ENCODE measurements at places on chromosomes 13 and 19. TPM values are rescaled to one million over a fixed set of nuclear protein-coding genes. Genes with fewer than 3 reads are reported as not detected.

GPC6 gene
- total RNA-seq: not detected

GPC5 gene
- total RNA-seq: not detected

CEACAM3 gene
- total RNA-seq: not detected

HS6ST3 gene
- total RNA-seq: not detected

U2AF1L4 gene
- 29.7 TPM for total RNA-seq

GRIN3B gene
- not detected for total RNA-seq

CCDC8 gene
- total RNA-seq: not detected

DNA sequence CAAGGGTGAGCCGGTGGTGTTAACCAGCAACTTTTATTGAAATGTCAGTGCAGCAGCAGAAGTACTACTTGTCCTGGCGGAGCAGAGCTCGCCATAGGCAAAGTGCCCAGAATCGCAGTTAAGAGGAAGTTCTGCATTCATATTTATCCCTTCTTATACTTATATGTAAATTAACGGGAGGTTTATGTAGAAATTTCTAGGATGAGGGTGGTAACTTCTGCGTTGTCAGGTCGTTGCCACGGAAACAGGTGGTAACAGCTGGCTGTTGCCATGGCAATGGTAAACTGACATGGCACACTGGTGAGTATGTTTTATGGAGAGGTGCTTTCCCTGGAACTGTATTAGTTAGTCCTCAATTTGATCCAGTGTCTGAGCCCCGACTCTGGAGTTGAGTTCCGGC lies 2494.9 kb upstream of the PCDH20 start:
- no peaks in the 10 kb centered on the region for H3K4me1 ChIP-seq
- no peaks in the 10 kb centered on the region for H3K27me3 ChIP-seq
- no peak overlapping the region for H3K27ac ChIP-seq
- no peak for DNase-seq
- H3K4me3 ChIP-seq: no peak overlapping the region

- DNase-seq: peak; percentile 99
- H3K36me3 ChIP-seq: no peaks in the 10 kb centered on the region
- H3K4me3 ChIP-seq: peak within 1 kb of the TSS; percentile 80
- H3K4me1 ChIP-seq: peaks cover 8% of the 10 kb centered on the region
Observed at GRCh38 chr19:7522072-7522922, at the start of gene MCOLN1. Gene MCOLN1 (plus strand): TSS chr19:7522624. CDS start chr19:7522751, 127 bp downstream.

DNA sequence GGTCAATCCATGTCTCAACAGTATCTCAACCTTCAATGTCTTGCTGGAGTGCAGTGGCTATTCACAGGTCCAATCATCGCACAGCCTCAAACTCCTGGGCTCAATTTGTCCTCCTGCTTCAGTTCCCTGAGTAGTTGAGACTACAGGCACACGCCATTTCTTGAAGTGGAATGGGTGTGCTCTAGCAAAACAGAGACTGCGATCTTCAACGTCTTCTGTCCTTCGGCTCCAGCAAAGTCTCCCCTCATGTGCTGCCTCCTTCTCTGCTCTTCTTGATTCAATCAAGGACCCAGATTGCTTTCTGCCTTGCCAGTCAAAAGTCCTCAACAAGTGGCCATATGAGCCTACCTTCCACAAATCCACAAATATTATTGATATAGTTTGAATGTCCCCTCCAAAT lies 466.7 kb upstream of the MIR17HG start:
- H3K27me3 ChIP-seq: no peaks in the 10 kb centered on the region
- H3K4me3 ChIP-seq: no peak overlapping the region
- no peaks in the 10 kb centered on the region for H3K36me3 ChIP-seq
- no peaks in the 10 kb centered on the region for H3K4me1 ChIP-seq
- no peak overlapping the region for H3K27ac ChIP-seq

- H3K27me3 ChIP-seq: peaks cover 2% of the 10 kb centered on the region
- H3K36me3 ChIP-seq: peaks cover 32% of the 10 kb centered on the region
- DNase-seq: no peak
- peak overlapping the region; percentile 94 for H3K27ac ChIP-seq
- peak overlapping the region; percentile 90 for H3K4me3 ChIP-seq
Observed at GRCh38 chr13:40662866-40663265, 3.6 kb downstream of the FOXO1 start.

- DNase-seq: no peak
- no peak overlapping the region for H3K4me3 ChIP-seq
- H3K36me3 ChIP-seq: peaks cover 6% of the 10 kb centered on the region
- peaks cover 34% of the 10 kb centered on the region for H3K4me1 ChIP-seq
- peaks cover 76% of the 10 kb centered on the region for H3K27me3 ChIP-seq
- no peak overlapping the region for H3K27ac ChIP-seq
Observed at GRCh38 chr13:35473206-35473775, 3.2 kb downstream of the MAB21L1 start.

DNA sequence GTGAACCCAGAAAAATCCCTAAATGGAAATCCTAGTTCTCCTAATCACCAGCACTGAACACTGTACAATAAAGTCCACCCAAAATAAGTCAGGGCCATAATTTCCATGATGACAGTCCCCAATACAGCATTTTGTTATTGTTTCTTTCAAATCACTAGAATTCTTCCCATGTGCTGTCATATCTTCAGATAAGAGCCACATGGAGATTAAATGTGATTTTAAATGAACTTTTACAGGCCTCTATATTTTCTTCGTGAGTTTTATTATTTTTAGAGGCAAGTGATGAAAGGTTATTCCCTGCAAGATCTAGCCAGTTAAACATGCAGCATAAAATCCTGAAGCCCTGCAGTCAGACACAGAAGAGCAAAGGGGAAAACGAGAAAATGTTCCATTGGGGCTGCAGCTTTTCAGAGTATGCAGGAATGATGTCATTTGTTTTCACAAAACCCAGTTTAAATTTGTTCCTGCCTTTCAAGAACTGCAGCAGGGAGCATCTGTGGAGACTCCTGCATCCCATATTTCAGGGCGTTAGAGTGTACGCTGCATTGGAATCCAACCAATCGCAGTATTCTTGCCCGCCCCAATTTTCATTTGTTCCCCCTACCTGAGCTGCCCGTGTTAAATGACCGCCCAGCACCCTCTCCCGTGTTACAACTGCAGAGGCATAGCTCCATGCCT lies 167.2 kb upstream of the KLF12 start:
- no peaks in the 10 kb centered on the region for H3K36me3 ChIP-seq
- no peaks in the 10 kb centered on the region for H3K4me1 ChIP-seq
- no peak for DNase-seq
- H3K27me3 ChIP-seq: no peaks in the 10 kb centered on the region
- H3K27ac ChIP-seq: no peak overlapping the region
- no peak overlapping the region for H3K4me3 ChIP-seq

DNA sequence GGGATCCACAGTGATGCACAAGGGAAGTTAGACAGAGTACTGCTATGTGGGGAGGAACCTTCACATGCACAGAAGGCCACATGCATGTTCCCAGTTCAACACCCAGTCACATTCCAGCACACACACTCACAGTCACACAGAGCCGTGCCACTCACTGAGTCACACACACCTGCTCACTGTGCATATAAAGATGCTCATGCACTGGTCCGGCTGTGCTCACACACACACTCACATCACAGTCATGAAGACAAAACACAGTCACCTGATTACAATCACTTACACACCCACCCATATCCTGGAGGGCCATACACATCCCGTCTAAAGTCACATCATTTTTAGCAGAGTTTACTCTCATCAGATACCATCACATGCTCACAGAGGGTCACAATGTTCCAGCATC lies 478 bp downstream of the CLC start:
- no peak for DNase-seq
- H3K4me1 ChIP-seq: peaks cover 54% of the 10 kb centered on the region
- H3K4me3 ChIP-seq: no peak overlapping the region
- H3K27ac ChIP-seq: peak overlapping the region; percentile 37

GRCh38 chr13:24502533-24503378 lies 9.8 kb downstream of the PARP4 start:
- no peaks in the 10 kb centered on the region for H3K27me3 ChIP-seq
- H3K4me3 ChIP-seq: no peak overlapping the region
- peaks cover 17% of the 10 kb centered on the region for H3K36me3 ChIP-seq

- peaks cover 31% of the 10 kb centered on the region for H3K4me1 ChIP-seq
- H3K36me3 ChIP-seq: peaks cover 3% of the 10 kb centered on the region
- H3K27me3 ChIP-seq: no peaks in the 10 kb centered on the region
- H3K4me3 ChIP-seq: no peak overlapping the region
- no peak overlapping the region for H3K27ac ChIP-seq
- no peak for DNase-seq
Observed at GRCh38 chr13:29572575-29572974, 22.9 kb downstream of the SLC7A1 start.

GRCh38 chr13:28002886-28003698 lies 14.6 kb upstream of the URAD start:
- DNase-seq: no peak
- no peak overlapping the region for H3K4me3 ChIP-seq
- H3K27ac ChIP-seq: no peak overlapping the region

DNA sequence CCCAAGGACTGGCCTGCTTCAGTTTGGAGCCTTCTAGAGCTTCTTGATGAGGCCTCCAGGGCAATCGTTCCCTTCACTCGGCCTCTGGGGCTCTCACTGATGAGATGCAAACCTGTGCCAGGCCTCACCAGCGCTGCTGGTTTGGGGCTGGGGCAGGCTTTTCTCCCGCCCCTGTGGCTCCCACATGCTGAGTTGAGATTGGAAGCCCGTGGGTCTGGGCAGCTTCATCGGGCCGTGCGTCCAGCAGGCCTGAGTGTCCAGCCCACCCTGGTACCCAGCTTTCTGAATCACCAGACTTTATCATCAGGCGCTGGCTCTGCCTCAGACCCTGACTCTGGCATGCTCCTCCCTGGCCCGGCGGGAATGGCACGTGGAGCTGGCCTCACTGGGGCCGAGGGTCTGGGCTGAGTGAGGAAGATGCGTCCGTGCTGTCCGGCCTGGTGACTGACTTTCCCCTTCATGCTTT lies 4.3 kb downstream of the CALM3 start:
- no peak for DNase-seq
- H3K27me3 ChIP-seq: no peaks in the 10 kb centered on the region
- H3K4me3 ChIP-seq: peak overlapping the region; percentile 26
- H3K4me1 ChIP-seq: peaks cover 36% of the 10 kb centered on the region

DNA sequence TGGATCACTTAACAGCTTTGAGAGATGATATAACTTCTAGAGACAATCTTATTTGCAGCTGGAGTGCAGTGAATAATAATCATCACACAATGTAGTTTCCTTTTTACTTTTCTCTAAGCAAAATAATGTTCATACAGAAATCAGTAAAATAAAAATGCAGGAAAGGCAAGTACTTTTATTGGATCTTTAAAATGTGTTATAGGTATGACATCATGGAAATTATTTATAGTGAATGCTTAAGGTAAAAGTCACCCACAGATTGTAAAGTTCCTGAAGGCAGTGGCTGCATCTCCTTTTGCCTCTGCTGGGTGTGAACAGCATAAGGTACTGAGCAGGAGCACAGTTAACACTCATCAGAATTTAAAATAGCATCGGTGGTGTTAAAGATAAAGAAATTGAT lies 17.3 kb upstream of the IL17D start:
- DNase-seq: no peak
- H3K27ac ChIP-seq: no peak overlapping the region
- H3K36me3 ChIP-seq: no peaks in the 10 kb centered on the region
- H3K4me1 ChIP-seq: no peaks in the 10 kb centered on the region

- H3K4me1 ChIP-seq: no peaks in the 10 kb centered on the region
- H3K27me3 ChIP-seq: peaks cover 29% of the 10 kb centered on the region
- H3K27ac ChIP-seq: no peak overlapping the region
Observed at GRCh38 chr13:110371550-110372465, 64.7 kb downstream of the COL4A2 start.

- peaks cover 68% of the 10 kb centered on the region for H3K36me3 ChIP-seq
- no peak for DNase-seq
- H3K27ac ChIP-seq: no peak overlapping the region
- H3K4me3 ChIP-seq: no peak overlapping the region
- peaks cover 26% of the 10 kb centered on the region for H3K4me1 ChIP-seq
Observed at GRCh38 chr13:98879957-98880356, 97.9 kb downstream of the DOCK9 start.

GRCh38 chr19:778910-779653 lies 18.2 kb upstream of the PTBP1 start:
- no peak for DNase-seq
- peaks cover 3% of the 10 kb centered on the region for H3K27me3 ChIP-seq
- H3K4me1 ChIP-seq: no peaks in the 10 kb centered on the region
- H3K27ac ChIP-seq: no peak overlapping the region
- no peak overlapping the region for H3K4me3 ChIP-seq

GRCh38 chr13:36885901-36886300 lies 34.1 kb downstream of the SMAD9 start:
- no peaks in the 10 kb centered on the region for H3K36me3 ChIP-seq
- no peak overlapping the region for H3K4me3 ChIP-seq
- no peak for DNase-seq
- H3K27ac ChIP-seq: no peak overlapping the region
- H3K27me3 ChIP-seq: peaks cover 11% of the 10 kb centered on the region
- H3K4me1 ChIP-seq: no peaks in the 10 kb centered on the region

DNA sequence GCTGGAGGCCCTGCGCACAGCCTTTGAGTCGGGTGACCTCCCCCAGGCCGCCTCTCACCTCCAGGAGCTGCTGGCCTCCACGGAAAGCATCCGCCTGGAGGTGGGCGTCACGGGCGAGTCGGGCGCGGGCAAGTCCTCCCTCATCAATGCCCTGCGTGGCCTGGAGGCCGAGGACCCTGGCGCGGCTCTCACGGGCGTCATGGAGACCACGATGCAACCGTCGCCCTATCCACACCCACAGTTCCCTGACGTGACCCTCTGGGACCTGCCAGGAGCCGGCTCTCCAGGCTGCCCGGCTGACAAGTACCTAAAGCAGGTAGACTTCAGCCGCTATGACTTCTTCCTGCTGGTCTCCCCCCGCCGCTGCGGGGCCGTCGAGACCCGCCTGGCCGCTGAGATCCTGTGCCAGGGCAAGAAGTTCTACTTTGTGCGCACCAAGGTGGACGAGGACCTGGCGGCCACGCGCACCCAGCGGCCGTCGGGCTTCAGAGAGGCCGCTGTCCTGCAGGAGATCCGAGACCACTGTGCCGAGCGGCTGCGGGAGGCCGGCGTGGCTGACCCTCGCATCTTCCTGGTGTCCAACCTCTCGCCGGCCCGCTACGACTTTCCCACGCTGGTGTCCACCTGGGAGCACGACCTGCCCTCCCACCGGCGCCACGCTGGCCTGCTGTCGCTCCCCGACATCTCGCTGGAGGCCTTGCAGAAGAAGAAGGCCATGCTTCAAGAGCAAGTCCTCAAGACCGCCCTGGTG lies 2.9 kb downstream of the IRGC start:
- H3K4me1 ChIP-seq: no peaks in the 10 kb centered on the region
- no peaks in the 10 kb centered on the region for H3K36me3 ChIP-seq
- DNase-seq: no peak
- no peak overlapping the region for H3K4me3 ChIP-seq

GRCh38 chr19:787536-787935 lies 9.7 kb upstream of the PTBP1 start:
- DNase-seq: no peak
- peaks cover 10% of the 10 kb centered on the region for H3K27me3 ChIP-seq
- no peaks in the 10 kb centered on the region for H3K4me1 ChIP-seq
- H3K4me3 ChIP-seq: no peak overlapping the region

- no peaks in the 10 kb centered on the region for H3K36me3 ChIP-seq
- no peak overlapping the region for H3K4me3 ChIP-seq
- no peak for DNase-seq
- no peak overlapping the region for H3K27ac ChIP-seq
Observed at GRCh38 chr13:112434032-112434431, 57.9 kb downstream of the SPACA7 start.
